ENCODE measurements at places on chromosomes 7 and 10. TPM values are rescaled to one million over a fixed set of nuclear protein-coding genes. Genes with fewer than 3 reads are reported as not detected.

GRCh38 chr7:157694376-157694665, 357.5 kb downstream of the DNAJB6 start:
- DNase-seq, result no peak

GJD4 gene
- total RNA-seq, result not detected

CLRN3 gene
- total RNA-seq, result not detected

DNA sequence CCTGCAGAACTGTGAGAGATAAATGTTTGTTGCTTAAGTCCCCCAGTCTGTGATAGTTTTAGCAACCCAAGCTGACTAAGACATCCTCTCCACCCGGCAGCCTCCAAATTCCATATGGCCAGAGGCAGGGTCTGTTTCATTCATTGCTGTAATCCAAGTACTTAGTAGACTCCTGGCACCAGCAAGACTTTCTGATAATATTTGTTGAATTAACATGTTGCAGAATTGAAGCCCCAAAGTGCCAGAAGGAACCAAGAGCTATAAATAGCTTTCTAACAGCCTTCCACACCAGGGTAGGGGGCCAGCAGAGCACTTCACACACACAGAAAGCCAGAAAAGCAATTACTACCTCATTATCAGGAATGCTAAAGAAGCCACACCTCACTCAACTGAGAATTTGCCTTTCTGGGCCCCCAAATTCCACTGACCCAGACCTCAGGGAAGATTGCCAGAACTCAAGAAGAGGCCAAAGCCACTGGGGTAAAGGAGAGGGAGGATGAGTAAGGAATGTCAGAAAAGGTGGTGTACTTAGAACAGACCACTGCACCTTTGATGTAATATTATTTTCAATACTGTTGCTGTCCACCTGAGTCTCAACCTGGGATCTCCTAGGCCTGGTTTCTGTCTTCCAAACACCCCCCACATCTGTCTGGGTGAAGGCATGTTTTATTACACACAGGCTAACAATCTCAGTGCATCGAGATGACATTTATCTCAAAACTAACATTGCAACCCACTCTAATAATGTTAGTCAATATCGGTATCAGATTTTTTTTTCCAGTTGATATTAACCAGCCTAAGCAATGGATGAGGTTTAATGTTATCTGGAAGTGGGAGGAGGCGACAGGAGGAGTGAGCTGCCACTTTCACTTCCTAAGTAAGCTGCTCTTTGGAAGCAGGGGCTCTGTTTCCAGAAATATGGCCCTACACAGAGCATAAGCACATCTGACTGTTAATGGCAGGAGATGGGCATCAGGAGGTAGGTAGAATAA, 5.5 kb downstream of the NOD1 start:
- no peak for DNase-seq

ITIH5 gene
- not detected for total RNA-seq

DNA sequence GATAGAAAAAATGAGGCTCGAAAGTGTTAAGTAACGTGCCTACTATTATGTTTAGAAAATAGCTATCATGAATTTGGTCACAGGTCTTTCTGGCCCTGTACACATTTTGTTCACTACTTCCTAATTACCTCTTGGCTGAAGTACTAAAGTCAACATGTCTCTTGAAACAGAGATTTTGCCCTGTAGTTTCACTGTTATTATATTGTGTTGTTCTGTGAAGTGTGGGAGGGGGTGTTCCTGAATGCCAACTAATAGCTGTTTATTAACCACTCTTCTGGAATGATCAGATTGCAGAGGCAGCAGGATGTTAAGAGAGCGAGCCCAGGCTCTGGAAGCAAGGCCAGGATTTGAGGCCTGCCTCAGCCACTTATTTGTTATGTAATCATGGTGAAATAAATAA, 72.1 kb downstream of the RNF133 start:
- no peak for DNase-seq

- DNase-seq, result no peak
These were observed 9.7 kb downstream of the TMEM130 start for GRCh38 chr7:98860071-98860470.

ADCYAP1R1 gene
- total RNA-seq, result not detected

PCLO gene
- total RNA-seq, result 0.17 TPM

GRCh38 chr7:20542594-20542993, 72.9 kb upstream of the ABCB5 start:
- no peak for DNase-seq

DNA sequence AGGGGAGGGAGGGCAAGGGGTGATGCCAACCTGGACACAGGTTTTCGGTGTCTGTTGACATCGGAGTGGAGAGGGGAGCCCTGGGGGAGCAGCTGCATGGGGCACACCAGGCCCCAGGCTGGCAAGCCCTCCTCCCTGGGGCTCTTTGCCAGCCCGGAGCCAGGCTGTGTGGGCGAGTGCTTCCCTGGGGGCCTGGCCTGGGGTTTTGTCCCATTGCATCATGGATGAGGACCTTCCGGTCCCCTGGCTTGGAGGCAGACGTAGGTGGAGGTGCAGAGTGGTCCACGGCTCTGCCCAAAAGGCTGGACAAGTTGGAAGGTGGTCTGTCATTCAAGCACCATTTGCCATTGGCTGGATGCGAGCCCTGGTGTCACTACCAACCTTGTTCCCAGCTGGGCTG, 34.8 kb downstream of the ZMIZ1 start:
- no peak for DNase-seq

DNA sequence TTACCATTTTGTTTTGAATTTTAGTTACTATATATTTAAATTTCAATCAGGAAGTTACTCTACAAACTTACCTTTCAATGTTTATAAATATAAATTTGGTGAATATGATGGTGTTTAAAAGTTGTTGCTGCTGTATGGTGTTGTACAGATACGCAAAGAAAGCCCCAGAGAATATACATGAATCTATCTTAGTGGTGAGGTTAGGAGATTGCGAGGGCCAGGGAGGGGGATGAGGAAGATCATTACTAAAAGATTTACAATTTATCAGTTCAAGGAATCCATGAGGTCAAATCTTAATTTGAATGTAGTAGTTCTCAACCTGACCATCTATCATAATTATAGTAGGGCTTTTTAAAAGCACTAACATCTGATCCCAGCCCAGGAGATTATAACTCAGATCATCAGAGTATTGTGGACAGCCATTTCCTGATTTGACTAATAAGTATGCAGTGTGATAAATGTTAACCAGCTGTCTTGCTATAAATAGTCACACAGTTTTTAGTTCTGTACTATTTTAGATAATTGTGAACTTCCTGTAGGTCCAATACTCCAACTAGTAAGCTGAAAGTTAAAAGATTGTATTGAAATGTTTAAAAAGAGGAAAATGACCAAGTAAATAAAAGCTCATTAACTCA, 23.6 kb downstream of the FAM3C start:
- DNase-seq, result no peak

Measured in NCI-H460 (cell line).